ENCODE measurements at places on chromosomes 6 and 20.
A peak's percentile ranks its signal among the peaks of the same experiment; 100 is the strongest.

DNA sequence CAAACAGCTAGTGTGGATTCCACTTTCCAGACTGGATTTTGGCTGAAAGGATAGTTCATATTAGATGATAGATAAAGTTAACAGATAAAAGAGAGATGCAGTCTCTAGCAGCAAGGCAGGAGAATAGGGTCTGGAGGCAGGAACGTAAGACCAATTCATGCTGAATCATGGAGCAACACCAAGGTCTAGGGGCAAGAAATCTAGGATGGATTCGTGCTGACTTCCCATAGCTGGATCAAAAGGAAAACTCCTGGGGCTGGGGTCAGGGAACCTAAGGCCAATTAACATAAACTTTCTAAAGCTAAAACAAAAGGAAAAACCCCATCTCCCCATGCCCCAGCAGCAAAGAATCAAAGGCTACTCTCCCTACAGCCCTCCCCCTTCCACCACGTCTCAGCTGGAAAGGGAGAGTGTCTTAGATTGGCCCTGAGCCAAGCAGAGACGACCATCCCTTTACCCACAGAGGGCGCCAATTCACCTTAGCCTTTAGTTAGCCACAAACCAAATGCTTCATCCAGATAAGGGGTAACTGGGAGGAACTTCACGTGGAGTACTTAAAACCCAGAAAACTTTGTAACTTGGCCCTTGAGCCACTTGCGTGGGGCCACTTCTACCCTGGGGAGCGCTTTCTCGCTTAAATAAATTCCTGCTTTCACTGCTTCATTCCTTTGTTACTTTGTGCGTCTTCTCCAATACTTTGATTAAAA lies 7.6 kb downstream of the TREM1 start:
- DNase-seq = peak; percentile 52

DNA sequence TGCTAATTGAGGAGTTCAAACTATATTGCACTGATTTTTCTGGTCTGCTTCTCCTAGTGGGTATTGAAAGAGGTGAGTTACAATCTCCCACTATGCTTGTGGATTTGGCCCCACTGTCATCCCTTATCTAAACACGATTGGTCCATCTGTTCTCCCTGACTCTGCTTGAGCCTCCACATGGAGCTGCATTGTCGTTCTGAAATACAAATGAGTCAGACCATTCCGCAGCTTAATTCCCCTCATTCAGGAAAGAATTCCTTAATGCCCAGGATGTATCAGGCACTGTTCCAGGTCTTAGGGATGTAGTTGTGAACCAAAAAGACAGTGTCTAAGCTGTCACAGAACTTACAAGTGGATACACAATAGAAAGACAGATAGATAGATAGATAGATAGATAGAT lies 461.9 kb downstream of the QKI start:
- DNase-seq = no peak

DNA sequence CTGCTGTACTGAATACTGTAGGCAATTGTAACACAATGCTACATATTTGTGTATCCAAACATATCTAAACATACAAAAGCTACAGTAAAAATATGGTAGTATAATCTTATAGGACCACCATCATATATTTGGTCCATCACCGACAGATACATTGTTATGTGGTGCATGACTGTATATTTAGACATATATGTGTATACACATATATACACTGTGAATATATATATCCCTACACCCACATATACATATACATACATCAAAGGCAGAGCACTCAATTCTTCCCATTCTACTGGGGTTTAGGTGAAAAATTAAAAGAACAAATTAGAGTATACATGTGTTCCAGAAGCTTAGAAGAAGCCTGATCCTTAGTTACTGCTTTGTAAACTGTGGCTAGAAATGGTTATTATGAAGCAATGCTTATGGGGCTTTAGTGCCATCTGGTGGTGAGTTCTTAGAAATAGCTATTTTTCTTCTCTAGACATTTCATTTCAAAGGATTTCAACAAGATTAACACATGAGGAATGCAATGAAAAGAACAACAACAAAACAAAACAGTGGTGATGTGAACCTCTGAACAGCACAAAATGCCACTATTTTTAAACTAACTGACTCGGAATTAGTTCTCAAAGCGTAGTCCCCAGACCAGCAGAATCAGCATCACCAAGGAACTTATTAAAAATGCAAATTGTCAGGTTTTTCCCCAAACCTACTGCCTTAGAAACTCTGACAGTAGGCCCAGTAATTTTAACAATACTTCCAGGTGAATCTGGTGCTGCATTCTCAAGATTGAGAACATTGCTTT lies 38.0 kb downstream of the PKHD1 start:
- DNase-seq = peak; percentile 49

DNA sequence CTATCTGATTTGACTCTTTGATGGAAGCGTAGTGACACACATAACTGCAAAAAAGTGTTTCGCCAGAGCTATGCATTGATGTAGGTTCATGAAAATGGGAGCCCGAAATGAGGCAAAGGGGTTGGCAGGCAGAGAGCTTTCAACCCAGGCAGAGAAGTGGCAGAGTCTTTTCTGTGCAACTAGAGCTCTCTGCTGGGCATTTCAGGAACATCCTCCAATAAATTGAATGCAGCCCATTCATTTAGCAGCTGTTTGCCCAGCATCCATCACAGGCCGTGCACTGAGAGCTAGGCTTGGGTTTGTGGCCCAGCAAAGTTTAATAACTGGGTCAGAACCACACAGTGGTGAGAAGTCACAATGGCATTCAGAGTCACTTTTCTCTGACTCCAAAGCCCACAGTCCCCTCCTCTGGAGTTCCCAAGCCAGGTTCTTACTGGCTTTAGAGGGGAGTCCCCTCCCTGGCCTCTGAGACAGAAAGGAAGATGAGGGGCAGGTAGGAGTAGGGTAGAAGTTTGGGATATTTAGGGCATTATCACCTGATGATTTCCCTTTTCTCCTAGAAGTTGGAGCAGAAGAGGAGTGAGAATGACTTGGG lies 31.8 kb upstream of the ELMO2 start:
- DNase-seq = peak; percentile 89

DNA sequence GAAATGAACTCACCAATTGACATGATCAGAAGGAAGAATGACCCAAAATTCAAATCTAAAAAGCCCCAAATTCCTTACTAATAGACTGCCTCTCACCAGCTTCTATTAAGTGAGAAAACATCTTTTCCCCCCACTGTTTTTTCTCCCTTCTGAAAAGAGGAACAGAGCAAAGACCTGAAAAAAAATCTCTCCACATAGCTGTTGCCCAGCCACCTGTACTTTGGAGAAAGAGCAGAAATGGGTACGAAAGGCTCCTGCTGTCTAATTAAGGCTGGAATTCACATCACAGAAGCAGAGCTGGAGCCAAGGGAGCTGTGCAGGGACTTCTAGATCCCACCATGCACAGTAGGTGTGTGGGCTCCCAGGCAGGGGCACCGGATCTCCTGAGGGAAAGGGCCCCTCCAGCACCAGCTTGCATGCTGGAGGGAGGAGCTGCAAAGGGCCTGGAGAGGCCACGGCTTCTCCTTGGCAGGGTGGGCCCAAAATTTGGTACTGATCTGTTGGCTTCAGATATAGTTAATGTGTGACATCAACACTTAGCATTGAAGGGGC lies 73.2 kb upstream of the DUSP22 start:
- no peak for DNase-seq

- DNase-seq = no peak
Observed at GRCh38 chr6:155328539-155329459, 14.5 kb upstream of the TFB1M start.

DNA sequence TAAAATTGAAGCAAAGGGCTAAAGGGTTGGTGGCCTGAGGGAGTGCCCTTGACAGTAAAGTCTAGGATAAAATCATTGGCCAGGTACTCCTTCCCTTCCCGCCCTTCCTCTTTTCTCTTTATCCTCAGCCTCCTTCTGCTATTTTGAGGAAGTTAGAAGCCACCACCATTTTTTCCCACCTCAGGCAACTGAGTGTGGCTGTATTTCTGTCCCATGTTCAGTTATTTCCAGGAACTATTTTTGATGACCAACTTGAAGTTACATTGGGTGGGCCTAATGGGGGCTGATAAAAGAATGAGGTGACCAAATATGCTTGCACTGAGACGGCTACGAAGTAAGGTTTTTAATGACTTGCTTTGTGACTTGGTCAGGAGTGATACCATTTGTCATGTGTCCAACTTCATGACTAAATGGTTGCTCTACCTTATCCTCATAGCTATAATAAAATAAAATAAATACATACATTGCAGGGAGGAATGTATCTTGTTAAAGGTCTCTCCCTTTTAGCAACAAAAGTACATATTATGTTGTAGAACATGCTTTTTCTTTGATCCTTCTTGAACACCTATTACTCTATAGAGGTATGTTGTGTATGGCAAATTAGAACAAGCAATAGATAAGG lies 12.0 kb downstream of the PTPN1 start:
- DNase-seq = no peak

GRCh38 chr6:1395941-1396908 lies 6.8 kb downstream of the FOXF2 start:
- no peak for DNase-seq

DNA sequence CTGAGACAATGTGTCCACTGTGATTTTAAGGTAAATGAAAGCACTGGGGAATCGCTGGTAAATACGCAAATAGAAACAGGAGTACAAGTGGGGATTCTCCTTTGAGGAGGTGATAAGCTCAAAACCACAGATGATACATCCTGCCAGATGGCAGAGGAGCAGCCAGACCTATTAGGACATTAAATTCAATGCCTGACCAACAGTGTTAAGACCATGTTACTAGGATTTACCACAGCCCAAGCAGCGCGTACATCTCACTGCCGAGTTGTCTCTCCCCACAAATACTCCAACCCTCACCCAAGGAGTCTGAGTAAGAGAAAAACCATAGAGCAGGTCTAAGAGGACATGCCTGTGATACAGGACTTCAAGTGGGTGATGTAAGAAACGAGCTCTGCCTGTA lies 68.9 kb upstream of the TULP1 start:
- DNase-seq = no peak

- no peak for DNase-seq
Observed at GRCh38 chr6:680666-681340, 12.1 kb downstream of the EXOC2 start.

DNA sequence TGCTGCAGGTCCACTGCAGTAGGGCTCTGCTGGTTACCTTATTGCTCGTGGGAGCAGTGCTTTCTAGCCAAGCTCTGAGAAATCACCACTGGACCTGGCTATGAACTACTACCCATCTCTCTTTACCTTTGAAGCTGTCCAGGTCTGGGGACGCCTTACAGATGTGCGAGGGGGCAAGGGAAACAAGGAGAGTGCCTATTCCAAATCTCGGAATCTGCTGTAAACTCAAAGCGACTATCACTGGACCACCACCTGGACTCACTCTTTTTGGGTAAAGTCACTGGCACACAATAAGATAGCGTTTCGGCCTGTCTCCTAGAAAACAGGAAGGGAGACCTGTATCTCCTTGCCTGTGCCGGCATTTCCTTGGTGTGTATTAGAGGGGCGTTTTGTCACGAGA lies 5.3 kb downstream of the NRN1 start:
- no peak for DNase-seq

DNA sequence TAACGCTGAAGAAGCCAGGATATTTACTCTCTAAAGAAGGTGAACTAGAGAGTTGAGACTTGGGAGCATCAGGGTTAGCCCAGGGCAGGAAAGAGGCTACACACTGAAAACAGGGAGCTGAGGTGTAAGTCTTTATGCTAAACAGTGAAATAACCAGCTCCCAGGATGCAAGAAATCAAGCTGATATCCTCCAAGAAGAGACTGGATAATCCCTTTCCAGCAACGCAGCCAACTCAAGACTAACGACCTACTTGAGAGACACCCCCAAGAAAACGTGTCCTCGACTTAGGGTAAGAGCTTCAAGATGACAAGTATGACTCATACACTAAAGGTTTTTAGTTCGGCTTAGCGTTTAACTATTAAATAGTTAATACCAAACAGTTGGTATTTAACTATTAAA lies 202.2 kb downstream of the TASP1 start:
- no peak for DNase-seq

DNA sequence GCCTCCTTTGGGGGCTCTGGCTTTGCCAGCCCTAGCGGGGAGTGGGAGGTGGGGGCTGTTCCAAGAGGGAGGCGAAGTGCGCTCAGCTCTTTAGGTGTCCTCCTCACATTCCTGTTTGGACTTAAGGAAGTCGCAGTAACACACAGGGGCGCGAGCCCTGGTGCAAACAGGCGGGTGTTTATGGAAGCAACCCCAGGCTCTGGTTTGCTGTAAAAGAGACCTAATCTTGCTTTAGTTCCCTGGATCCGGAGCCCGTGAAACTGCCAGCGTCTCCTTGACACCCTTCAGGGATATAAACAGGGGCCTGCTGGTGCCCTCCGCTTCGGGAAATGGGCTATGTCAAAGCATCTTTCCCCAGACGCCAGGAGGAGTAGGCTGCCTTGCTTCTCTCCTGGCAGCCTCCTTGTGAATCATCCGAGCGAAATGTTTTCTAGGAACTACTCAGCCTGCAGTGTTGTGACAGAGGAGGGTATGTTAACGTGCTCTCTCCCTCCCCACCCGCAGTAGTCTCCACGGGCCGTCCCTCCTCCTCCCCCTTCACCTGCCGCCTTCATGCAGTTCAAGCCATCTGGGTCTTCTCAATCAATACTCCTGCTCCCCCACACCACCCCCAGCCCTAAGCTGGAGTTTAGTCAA lies 168.0 kb upstream of the LRFN2 start:
- DNase-seq = peak; percentile 5

- DNase-seq = no peak
Observed at GRCh38 chr20:1010659-1011058, 8.5 kb upstream of the RSPO4 start.

DNA sequence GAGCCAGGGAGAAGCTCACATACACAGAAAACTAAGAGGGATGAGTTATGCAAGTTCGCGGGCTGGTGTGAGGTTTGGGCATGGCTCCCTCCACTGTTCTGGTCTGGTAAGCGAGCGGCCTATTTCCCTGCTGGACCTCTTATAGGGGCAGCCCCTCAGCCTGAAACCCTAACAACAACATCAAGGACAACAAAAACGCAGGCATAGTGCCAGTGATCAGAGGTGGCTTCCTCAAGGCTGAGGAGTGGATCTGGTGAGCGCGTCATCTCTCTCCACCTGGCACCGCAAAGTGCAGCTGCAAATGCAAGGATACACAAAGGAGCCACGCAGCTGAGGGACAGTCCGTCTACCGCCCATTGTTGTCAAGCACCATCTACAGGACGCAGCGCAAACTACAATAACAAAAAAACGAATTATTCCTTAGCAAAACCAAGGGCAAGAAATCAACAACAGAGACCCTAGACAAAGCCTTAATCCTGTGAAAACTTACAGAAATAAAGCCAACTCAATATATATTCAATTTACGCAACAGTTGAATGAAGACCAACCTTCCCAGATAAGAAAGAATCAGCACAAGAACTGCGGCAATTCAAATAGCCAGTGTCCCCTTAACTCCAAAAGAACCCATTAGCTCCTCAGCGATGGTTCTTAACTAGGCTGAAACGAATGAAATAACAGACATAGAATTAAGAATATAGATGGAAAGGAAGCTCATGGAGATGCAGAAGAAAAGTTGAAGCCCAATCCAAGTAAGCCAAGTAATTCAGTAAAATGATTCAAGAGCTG lies 9.2 kb upstream of the DEFB110 start:
- DNase-seq = no peak

- no peak for DNase-seq
Observed at GRCh38 chr6:79610306-79611009, 20.7 kb upstream of the SH3BGRL2 start.
